ENCODE measurements at places on chromosomes 2 and 18.

DNA sequence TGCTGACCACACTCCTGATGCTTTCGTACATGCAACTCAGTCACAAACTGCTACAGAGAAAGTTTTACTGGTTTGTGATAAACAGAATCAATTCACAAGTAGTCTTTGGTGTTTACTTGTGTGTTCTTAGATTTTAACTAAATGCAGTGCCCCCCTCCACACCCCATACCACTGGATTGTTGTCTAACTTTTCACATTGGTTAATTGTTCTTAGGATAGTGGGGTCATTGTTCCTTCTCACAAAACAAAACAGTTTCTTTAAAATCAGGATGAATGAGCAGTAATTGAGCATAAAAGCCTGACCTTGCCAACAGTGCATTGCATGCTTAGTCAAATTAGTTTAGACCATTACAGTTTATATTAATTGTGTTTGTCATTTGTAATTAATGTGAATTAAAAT, 14.1 kb upstream of the PNPT1 start:
- DNase-seq = no peak

GRCh38 chr2:237875256-237876060, 16.0 kb downstream of the RAMP1 start:
- DNase-seq = no peak

DNA sequence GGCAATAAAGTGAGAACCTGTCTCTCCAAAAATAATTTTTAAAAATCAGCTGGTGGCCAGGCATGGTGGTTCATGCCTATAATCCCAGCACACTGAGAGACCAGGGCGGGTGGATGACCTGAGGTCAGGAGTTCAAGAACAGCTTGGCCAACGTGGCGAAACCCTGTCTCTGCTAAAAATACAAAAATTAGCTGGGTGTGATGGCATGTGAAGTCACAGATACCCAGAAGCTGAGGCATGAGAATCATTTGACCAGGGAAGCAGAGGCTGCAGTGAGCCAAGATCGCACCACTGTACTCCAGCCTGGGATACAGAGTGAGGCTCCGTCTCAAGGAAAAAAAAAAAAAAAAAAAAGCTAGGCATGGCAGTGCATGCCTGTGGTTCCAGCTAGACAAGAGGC, 7.4 kb upstream of the GPR75 start:
- no peak for DNase-seq

- no peak for DNase-seq
These were observed 87.0 kb downstream of the FSIP2 start for GRCh38 chr2:185825557-185825956.

DNA sequence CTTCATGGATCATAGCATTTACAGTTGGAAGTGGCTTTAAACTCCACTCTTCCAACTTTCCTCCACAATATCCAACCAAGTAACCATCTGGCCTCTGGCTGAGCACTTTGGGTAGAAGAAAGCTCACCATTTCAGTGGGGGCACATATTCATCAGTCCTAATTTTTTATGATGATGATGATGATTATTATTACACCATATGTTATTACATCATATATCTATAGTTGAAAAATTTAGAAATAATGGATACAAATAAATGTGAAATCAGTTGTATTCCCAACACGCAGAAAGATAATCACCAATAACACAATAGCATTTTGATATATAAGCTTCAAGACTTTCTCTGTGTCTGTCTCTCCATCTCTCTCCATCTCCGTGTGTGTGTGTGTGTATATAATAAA, 26.6 kb upstream of the ZCCHC2 start:
- DNase-seq = no peak

GRCh38 chr2:105806996-105807395, 62.3 kb downstream of the NCK2 start:
- peak; percentile 53 for DNase-seq

DNA sequence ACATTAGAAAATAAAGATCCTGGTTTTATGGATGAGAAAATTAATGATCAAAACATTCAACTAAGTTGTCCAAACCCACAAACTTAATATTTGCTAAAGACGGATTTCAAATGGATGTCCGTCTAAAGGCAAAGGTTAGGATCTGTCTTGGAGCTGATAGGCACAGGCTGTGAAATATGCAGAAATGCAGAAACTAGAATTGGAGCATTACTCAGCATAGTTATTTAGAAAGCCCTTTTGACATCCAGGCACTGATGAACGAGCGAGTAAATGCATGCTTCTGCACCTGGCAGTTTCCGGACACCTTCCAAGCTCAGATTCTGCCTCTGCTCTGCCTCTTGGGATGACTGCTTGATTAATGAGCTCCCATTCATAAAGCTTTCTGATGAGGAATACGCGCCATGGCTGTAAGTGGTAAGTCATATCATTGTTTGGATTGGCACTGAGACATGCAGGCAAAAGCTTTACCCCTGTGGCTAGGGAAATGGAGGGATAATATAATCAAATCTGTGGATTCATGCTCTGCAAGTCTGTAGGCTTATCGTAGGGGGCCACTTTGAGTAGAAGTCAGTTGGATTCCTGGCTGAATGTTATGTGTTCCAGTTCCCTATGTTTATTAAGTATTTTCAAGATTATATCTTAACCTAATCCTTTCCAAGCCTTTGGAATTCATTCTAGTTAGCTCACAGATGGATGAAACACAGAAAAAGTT, 2176.3 kb upstream of the CELF4 start:
- DNase-seq = no peak

DNA sequence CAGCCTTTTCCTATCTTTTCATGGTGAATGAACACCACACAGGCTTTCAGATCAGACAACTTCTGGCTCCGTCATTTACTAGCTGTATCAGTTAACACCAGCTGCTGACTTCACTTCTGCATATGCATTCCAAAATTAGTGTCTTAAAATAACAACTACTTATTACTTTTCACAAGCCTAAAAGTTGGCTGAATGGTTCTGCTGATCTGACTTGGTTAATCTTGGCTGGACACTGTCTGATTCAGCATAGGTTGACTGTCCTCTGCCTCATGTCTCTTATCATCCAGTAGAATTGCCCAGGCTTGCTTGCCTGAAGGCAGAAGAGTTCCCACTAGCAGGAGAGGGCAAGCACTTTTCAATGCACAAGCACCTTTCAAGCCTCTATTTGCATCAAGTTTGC, 72.7 kb downstream of the MARCHF4 start:
- DNase-seq = no peak

DNA sequence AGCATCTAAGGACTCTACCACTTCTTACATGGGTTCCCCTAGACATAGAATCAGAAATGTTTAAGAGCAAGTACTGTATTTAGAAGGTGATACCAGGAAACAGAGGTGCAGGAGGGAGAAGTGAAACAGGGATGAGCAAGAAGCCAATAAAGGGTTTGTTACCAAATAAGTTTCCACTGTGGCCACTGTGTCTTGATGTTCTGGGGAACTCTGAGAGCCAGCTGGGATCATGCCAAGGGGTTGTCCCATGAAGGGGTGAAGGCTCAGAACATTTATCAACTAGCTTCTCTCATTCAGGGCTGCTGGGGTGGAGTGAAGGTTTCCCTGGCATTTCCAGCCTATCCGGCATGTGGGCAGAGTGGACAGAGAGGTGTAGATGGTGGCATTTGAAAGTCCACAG, 147.1 kb upstream of the SH3BP4 start:
- DNase-seq = no peak

GRCh38 chr2:143300536-143300935, 171.3 kb downstream of the ARHGAP15 start:
- no peak for DNase-seq

DNA sequence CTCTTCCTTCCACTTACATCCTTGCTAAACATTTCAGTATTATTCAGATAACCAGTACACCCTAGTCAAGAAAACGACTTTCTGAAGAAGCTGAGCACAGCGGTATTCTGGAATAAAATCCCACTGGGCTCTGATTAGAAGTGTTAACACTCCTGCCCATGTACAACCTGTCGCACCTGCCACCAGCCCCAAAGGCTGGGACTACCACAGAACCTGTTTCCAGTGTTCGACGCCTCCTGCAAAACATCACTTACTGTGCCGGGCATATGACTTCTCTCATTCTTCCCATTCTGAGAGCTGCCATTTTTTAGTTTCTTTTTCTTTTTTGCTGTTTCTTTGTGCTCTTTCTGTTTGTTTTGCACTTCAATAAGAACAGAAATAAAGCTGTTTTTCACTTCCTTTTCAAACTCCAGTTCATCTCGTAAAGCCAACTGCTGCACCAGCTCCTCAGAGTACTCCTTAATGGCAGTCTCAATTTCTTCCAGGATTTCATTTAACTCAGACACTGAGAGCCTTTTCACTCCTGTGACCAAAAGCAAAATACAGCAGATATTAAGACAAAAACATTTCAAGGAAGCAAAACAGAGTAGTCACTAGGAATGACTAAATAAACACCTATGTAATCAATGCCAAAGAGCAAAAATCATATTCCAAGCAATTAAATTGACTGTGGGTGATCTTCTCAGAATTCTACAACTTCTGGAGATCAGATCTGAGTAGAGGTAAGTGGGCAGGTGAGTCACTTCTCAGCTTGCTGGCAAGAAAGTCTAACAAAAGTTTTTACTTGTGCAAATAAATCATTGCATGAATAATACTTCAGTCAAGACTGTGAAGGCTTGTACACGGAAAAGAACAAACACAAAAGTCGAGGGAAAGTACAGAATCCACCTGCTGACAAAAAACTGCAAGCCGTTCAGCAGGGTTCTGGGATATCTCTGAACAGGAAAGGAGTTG, 19.3 kb downstream of the FEZ2 start:
- no peak for DNase-seq

DNA sequence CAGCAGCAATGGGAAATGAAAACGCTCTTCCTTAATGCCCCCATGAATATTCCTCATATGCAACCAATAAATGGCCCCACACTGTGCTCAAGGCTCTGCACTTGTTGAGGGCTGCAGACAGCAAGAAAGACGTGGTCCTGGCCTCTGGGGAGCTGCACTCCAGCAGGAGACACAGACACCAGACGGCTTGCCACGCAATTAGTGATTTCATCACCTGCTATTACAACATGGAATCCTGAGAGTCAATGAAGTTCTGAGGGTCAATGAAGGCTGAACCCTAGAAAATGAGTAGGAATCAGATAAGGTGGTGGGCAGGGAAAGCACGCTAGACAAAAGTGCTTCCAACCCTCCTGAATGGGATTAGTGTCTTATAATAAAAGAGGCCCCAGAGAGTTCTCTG, 18.9 kb downstream of the CREG2 start:
- no peak for DNase-seq

DNA sequence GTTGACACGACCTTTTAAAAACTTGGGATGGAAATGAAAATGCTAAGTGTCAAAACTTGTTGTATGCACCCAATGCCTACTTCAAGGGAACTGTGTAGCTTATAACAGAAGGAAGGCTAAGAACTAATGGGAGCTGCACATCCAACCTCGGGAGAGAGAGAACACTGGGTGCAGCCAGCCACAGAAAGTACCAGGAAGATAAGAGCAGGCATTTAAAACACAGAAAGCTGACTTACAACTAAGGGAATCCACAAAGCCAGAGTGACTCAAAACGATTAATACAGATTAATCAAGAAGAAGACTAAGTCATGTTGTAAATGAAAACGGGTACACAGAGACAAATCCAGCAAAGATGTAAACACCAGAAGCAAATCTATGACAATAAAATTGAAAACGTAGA, 113.4 kb downstream of the HDAC4 start:
- no peak for DNase-seq

GRCh38 chr2:212361174-212361756, 177.3 kb downstream of the ERBB4 start:
- no peak for DNase-seq

GRCh38 chr2:199922856-199923255, 11.8 kb downstream of the C2orf69 start:
- no peak for DNase-seq

GRCh38 chr2:150167711-150168110, 319.8 kb downstream of the RND3 start:
- DNase-seq = no peak

GRCh38 chr18:48104705-48105104, 174.2 kb upstream of the SMAD2 start:
- DNase-seq = no peak

GRCh38 chr2:67179526-67179925, 217.6 kb upstream of the ETAA1 start:
- DNase-seq = no peak

GRCh38 chr2:144471305-144472045, 48.4 kb downstream of the ZEB2 start:
- no peak for DNase-seq

- DNase-seq = peak; percentile 27
These were observed at the start of gene ANKRD29 for GRCh38 chr18:23662309-23663263. Gene ANKRD29, minus strand, starts transcription at chr18:23662911. Its CDS starts 181 bp downstream, at chr18:23662730.

DNA sequence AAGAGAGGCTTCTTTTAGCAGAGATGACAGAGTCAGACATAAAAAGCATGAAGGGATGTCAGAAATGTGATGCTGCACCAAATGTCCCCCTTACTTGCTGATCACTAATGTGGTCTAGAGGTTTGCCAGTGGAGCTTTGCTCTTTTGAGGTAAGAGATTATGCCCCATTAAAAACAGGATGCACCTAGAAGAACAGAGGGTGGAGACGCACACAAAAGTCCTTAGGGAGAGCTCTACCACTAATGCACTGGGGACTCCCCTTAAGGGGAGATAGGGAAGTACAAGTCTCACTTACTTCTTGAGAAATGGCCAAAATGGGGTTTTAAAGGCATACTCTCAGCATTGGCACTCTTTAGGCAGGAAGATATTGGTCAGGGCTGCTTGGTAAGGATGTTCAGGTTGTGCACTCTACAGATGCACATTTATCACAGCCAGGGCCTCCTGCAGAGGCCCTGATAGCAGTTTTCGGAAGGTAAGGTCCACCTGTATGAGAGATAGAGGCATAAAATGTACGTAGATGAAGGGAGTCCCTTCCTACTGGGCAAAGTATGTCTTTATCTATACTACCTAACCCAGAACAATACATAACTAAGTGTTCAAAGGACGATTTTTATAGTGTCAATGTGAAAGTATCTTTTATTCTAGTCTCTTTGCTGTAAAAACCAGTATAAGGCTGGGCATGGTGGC, 17.0 kb upstream of the SCYGR1 start:
- no peak for DNase-seq

- DNase-seq = no peak
These were observed 54.8 kb upstream of the SLC4A10 start for GRCh38 chr2:161569401-161569800.

DNA sequence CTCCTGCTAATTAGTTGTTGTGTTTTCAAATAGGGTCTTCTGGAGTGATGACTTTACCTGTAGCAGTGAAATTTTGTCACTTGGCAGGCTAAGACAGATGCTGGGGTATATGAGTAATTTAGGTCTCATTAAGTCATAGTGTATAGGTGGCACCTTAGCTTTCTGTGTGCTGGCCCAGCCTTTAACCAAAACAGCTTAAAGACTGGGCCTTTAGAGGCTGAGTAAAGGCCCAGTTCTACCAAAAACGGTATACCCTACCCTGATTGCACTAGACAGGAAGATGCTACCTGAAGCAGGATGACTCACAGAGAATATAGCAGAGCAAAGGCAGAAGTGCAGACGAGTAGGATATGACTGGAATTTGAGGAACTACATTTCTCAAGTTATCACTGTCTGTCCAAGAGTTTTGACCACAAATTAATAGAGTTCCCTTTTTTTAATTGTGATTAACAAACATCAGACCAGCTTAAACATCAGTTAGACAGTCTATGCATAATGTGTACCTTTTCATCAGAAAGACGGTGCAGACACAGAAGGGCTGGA, 337.9 kb upstream of the SALL3 start:
- no peak for DNase-seq

GRCh38 chr2:38301969-38302702, 74.9 kb downstream of the ATL2 start:
- no peak for DNase-seq

- no peak for DNase-seq
These were observed 25.6 kb upstream of the MYCN start for GRCh38 chr2:15914596-15915385.
